ENCODE measurements at places on chromosomes 3 and 15.

DNA sequence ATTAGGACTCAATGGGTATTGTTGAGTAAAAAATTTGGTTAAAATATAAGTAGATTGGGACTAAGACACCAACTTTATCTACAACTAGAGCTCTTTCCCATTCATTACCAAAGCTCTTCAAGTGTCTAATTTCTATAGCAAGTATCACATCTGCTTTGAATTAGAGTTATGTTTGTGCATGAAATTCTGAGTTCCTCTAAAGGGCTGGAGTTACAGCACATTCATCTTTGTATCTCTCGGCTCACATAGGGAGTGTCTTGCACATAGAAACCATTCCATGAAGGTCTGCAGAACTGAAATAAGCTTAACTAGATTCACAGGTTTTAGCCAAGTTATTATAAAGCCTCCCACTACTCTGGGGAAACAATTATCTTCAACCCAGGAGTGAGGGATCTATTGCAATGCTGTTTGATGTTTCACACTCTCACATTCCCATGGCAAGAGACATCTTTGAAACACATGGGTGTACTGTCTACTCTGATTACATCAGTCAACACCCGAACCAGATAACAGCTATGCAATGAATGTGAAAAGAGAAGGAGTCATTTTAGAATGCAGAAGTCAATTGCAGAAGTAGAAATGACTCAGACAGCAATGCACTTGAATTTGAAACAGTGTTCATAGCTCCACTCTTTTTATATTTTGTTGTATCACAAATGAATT is 93.1 kb upstream of the KBTBD8 start:
- DNase-seq = peak; percentile 74

DNA sequence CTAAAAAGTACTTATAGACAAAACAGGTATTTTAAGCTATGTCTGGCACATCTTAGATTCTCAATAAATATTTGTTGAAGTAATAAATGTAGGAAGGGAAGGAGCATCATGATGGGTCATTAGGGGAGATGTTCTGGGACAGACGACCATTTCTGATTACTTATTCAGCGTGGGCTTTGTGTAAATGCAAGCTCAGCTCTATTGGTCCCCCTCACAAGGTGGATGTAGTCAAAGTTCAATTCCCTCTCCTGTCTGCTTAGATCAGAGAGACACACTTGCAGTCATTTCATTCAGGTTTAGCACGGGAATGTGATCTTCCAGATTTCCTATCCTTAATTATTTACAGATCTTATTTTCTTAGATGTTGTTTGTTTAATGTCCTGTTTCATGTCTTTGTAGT is 7.5 kb downstream of the GAP43 start:
- DNase-seq = no peak

DNA sequence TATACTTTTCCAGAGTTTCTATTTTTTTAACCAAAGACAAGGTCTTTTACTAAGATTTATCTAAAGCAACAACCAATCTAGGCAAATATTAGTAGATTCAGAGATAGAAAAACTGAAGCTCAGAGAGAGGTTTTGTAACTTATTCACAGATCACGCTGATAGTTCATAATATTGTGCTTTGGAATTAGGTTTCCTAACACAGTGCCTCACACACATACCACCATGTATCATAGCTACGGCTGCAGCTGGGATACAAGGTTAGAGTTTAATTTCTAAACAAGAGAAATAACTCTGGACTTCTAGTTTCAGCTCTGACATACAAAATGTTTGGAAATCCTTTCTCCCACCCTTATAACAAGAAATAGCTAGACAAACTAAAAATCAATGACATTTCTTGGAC is 565.7 kb downstream of the PYDC2 start:
- no peak for DNase-seq

- no peak for DNase-seq
Measured at GRCh38 chr3:88984256-88984655, 123.2 kb upstream of the EPHA3 start.

DNA sequence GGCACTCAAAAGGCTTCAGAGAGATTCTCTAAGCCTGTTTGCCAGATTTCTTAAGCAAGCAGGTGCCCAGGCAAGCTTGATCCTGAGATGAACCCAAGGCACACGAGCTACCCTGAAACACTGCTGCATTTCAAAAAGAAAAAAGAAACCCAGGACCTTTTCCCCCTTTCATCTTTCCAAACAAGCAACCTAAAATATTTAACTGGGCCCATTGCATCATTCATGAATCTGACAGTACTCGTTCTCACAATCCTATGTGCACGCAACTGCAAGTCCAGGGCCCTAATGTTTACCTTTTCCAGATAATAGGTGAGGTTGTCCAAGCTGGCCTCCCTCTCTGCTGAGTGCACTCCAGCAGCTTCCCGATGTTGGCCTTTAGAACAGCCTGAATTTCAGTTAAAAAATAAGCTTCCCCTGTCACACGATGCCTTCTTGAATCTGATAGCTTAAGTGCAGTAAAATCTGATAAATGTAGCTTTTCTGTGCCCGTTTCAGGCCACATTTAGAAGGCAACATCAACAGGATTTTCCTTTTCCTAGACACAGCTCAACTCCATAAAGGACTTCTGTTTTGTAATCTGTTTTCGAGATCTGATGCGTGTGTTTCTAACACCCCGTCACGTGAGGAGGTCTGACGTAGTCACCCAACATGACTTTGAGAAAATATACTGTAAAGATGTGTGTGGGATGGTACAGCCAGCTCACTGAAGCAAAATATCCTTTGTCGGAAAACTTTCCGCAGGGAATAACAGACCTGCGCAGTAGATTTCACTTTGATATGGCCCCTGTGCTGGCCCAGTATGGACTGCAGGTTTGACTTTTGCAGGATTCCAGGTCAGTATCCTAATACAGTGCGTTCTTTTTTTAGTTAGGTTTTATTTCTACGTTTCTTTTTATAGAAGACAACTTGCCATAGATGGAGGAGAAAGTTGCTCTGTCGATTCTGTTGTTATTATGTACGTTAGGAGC is 55.1 kb upstream of the RASA2 start:
- DNase-seq = no peak

GRCh38 chr3:42411429-42411828 is 1.0 kb upstream of the LYZL4 start:
- DNase-seq = no peak

DNA sequence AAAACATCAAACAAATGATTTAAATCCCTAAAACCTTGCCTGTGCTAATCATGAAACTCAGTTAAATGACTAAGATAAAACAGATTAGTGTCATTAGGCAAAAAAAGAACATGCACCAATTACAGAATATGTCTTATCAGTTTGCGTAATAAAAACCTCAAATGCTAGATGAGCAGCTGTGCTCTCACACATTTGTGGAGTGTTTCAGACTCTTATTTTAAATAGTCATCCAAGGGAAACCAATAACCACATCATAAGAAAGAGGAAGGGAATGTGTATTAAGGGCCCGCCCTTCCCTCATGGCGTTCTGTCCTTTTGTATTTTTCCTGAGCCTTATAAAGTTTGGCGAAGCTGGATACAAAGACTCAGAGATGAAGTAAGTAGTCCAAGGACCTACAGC is 6.6 kb downstream of the SAMMSON start:
- no peak for DNase-seq
